ENCODE measurements at places on chromosomes 6 and 20. TPM values are rescaled to one million over a fixed set of nuclear protein-coding genes. Genes with fewer than 3 reads are reported as not detected.

- no peak overlapping the region for H3K4me3 ChIP-seq
- H3K27me3 ChIP-seq, result no peaks in the 10 kb centered on the region
- H3K36me3 ChIP-seq, result peaks cover 7% of the 10 kb centered on the region
- H3K4me1 ChIP-seq, result no peaks in the 10 kb centered on the region
These were observed 270.4 kb upstream of the PLCB4 start for GRCh38 chr20:8798505-8798904.

DNA sequence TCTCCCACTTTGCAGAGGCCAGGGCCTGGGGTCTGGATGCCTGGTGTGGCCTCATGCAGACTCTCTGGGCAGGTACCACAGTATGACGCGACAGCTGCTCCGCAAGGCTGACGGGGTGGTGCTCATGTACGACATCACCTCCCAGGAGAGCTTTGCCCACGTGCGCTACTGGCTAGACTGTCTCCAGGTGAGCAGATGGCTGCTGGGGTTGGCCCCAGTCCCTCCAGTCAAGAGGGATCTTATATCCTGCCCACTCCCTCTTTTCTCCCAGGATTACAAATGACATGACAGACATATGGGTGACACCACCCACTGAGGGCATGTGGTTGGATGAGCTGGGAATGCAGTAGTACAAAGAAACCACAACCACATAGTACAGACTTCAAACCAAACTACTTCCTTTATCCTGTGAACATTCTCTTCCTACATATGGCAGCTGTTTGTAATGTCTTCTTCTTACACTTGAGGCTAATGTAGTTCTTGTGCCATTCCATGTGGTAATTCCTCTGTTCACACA, 29.9 kb downstream of the RAB44 start:
- no peak for DNase-seq
- peak overlapping the region; percentile 92 for H3K27ac ChIP-seq

GRCh38 chr20:24971376-24972101, 21.0 kb downstream of the APMAP start:
- no peak for DNase-seq
- peaks cover 59% of the 10 kb centered on the region for H3K36me3 ChIP-seq
- H3K27ac ChIP-seq, result peak overlapping the region; percentile 22
- peaks cover 44% of the 10 kb centered on the region for H3K4me1 ChIP-seq
- no peaks in the 10 kb centered on the region for H3K27me3 ChIP-seq

DNA sequence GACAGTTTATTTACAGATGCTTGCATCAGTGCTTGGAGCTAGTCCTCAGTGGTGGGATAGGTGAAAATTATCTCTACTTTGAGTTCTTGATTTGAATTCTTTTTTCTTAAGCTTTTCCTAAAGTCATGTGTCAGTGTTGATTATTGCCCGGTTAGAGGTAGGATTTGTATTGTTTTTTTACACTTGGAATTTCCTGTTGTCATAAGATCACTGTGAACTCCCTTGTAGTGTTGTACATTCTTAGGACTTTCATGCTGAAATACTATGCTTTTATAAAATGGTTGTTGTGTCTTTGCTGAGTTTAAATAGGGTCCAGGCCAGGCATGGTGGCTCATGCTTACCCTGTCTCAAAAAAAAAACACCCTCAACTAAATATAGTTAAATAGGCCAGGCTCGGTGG, 20.3 kb downstream of the ASXL1 start:
- H3K27ac ChIP-seq, result no peak overlapping the region
- H3K4me3 ChIP-seq, result no peak overlapping the region
- H3K4me1 ChIP-seq, result no peaks in the 10 kb centered on the region
- H3K36me3 ChIP-seq, result no peaks in the 10 kb centered on the region

GRCh38 chr6:47016261-47016660, 25.9 kb downstream of the ADGRF1 start:
- no peaks in the 10 kb centered on the region for H3K36me3 ChIP-seq
- no peaks in the 10 kb centered on the region for H3K4me1 ChIP-seq
- H3K4me3 ChIP-seq, result no peak overlapping the region
- DNase-seq, result no peak

GRCh38 chr6:35977308-35977707, 47.1 kb downstream of the SLC26A8 start:
- no peak for DNase-seq
- H3K36me3 ChIP-seq, result no peaks in the 10 kb centered on the region
- peaks cover 9% of the 10 kb centered on the region for H3K27me3 ChIP-seq
- H3K27ac ChIP-seq, result no peak overlapping the region

GRCh38 chr20:2807019-2807418, 6.6 kb upstream of the CPXM1 start:
- H3K27me3 ChIP-seq, result peaks cover 49% of the 10 kb centered on the region
- H3K4me3 ChIP-seq, result no peak overlapping the region
- DNase-seq, result no peak
- H3K27ac ChIP-seq, result no peak overlapping the region
- H3K36me3 ChIP-seq, result peaks cover 11% of the 10 kb centered on the region

- no peak for DNase-seq
- H3K4me1 ChIP-seq, result peaks cover 39% of the 10 kb centered on the region
- peaks cover 6% of the 10 kb centered on the region for H3K36me3 ChIP-seq
- no peaks in the 10 kb centered on the region for H3K27me3 ChIP-seq
- H3K4me3 ChIP-seq, result no peak overlapping the region
- H3K27ac ChIP-seq, result no peak overlapping the region
These were observed 81.6 kb downstream of the PSMB1 start for GRCh38 chr6:170471491-170471890.

Gene SLC13A3
- total RNA-seq, result 0.47 TPM

DNA sequence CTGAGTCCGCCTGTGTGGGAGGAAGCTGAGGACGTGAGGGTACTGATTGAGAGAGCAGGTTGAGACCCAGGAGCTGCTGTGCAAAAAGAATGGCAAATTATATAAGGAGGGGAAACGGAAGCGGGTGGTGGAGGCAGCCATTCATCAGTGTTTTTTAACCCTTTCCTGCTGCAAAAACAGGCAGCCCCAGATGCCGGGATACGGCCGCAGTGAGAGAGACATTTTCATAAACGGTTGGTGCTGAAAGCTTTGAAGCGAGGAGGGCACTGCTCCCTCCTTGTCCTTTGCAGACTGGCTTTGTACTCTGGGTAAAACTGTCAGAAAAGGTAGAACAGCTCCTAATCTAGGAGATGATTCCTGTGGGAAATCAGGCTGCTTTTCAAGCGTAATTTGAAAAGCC, 56.4 kb downstream of the TTI1 start:
- DNase-seq, result no peak
- H3K4me1 ChIP-seq, result no peaks in the 10 kb centered on the region
- no peak overlapping the region for H3K4me3 ChIP-seq
- H3K27me3 ChIP-seq, result no peaks in the 10 kb centered on the region
- no peak overlapping the region for H3K27ac ChIP-seq

Gene VNN1
- total RNA-seq, result 1.6 TPM

GRCh38 chr6:132484680-132485018, 28.3 kb downstream of the STX7 start:
- H3K4me1 ChIP-seq, result peaks cover 20% of the 10 kb centered on the region
- H3K27me3 ChIP-seq, result no peaks in the 10 kb centered on the region
- H3K36me3 ChIP-seq, result peaks cover 7% of the 10 kb centered on the region
- no peak overlapping the region for H3K27ac ChIP-seq
- H3K4me3 ChIP-seq, result no peak overlapping the region

DNA sequence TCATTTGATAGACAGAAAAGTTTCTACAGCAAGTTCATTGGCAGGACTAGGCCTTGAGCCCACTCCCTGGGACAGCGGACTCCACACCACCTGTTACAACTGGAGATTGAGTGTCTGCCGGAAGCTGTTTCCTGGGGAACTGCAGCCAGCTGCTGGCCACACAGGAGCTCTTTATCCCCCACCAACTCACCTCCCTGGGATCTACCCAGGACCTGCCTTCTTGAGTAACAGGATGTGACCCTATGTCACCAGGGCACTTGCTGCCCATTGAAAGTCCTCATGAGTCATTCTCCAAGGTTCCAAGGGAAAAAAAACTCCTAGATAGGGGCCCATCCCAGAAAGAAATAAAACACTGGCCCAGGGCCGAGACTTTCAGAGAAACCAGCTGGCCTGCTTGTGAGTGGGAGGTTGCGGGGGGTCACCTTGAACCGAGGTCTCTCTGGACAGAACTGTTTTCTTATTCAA, 37.4 kb upstream of the SLC9A8 start:
- no peaks in the 10 kb centered on the region for H3K27me3 ChIP-seq
- no peak overlapping the region for H3K4me3 ChIP-seq
- H3K36me3 ChIP-seq, result no peaks in the 10 kb centered on the region
- H3K4me1 ChIP-seq, result peaks cover 15% of the 10 kb centered on the region
- DNase-seq, result no peak
- H3K27ac ChIP-seq, result peak overlapping the region; percentile 62

DNA sequence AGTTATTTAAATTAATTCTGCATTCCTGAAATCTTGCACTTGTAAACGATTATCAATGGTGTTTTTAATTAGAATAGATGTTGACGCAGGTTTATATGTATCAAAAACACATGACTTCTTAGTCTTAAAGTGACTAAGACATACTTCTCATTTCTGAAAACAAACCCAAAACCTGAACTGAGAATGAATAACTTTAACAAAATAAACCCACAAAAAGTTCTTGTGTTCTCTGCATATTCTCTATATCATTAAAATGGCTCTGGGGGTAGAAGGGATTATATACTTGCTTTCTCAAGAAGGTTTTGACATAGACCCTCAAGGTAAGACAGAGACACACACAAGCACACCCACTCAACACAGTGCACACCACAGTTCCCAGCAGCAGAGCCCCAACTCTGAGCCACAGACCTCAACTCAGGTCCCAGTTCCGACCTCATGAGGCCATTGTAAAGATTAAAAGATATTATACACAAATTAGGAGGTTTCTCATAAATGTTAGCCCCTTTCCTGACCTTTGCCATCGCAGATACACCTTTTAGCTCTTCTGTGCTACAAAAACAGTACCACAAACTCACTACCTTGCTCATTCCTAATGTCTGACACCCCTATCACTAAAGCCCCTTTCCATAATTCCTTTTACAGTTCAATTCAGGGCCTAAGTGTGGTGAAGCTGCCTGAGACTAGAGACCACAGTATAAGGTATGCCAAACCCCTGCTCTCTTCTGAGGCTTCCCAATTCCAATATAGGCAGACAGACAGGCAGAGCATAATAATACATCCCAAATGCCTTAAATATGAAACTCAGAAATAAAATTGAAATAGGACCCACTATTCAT, 267.8 kb downstream of the PTPRK start:
- peaks cover 7% of the 10 kb centered on the region for H3K4me1 ChIP-seq
- H3K36me3 ChIP-seq, result no peaks in the 10 kb centered on the region
- no peak overlapping the region for H3K27ac ChIP-seq
- H3K4me3 ChIP-seq, result no peak overlapping the region
- DNase-seq, result no peak

DNA sequence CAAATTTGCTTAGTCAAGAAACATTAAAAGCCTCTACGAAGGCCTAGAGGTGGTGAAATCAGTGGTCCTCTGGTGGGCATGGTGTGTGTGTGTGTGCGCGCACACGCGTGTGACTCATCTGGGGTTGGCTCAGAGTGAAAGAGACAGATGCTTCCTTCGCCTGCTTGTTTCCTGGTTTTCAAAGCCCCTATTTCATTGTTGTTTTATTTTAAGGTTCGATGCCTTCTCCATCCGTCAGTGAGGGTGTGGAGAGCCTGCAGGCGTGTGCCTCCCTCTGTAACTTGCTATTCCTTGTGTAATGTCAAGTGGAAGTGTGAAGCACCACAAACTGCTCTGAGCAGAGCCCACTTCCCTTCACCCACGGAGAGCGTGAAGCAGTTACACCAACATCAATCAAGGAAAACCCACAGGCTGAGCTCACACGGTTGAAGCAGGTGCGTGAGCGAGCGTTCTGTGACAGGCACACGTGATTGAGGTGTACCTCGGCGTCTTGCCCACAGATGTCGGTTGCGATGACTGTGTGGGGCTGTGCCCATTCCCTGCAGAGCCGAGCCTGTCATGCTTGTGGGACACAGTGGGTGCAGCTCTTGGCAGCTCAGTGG, 233.9 kb downstream of the PRL start:
- DNase-seq, result no peak
- H3K36me3 ChIP-seq, result peaks cover 5% of the 10 kb centered on the region
- peaks cover 5% of the 10 kb centered on the region for H3K4me1 ChIP-seq
- H3K27ac ChIP-seq, result peak overlapping the region; percentile 60

Gene HCRTR2
- total RNA-seq, result not detected

DNA sequence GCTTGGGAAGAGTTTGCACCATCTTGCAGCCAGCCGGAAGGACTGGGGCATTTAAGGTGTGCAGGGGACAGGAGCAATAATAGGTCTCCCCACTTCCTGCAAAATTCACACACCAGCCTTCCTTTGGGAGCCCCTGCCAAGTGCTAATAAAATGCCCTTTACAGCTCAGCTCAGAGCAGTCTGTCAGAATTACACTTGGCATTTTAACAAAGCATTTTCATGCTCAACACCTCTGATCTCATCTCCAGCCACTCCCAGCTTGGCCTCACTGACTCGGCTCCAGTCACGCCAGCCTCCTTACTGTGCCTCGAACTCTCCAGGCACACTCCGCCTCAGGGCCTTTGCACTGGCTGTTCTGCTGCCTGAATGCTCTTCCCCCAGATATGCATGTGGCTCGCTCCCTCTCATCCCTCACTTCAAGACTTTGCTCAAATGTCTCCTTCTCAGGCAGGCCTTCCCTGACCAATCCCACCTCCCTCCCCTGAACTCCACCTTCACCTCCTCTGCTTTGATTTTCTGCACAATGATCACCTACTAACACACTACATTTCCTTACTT, 43.7 kb downstream of the GRM4 start:
- DNase-seq, result no peak
- H3K36me3 ChIP-seq, result no peaks in the 10 kb centered on the region
- H3K27me3 ChIP-seq, result peaks cover 8% of the 10 kb centered on the region
- no peaks in the 10 kb centered on the region for H3K4me1 ChIP-seq
- no peak overlapping the region for H3K27ac ChIP-seq

- DNase-seq, result no peak
- no peaks in the 10 kb centered on the region for H3K36me3 ChIP-seq
- H3K4me3 ChIP-seq, result peak overlapping the region; percentile 4
- H3K27ac ChIP-seq, result peak overlapping the region; percentile 15
- peaks cover 25% of the 10 kb centered on the region for H3K4me1 ChIP-seq
- peaks cover 40% of the 10 kb centered on the region for H3K27me3 ChIP-seq
These were observed 69.7 kb upstream of the TOX2 start for GRCh38 chr20:43844778-43845614.

DNA sequence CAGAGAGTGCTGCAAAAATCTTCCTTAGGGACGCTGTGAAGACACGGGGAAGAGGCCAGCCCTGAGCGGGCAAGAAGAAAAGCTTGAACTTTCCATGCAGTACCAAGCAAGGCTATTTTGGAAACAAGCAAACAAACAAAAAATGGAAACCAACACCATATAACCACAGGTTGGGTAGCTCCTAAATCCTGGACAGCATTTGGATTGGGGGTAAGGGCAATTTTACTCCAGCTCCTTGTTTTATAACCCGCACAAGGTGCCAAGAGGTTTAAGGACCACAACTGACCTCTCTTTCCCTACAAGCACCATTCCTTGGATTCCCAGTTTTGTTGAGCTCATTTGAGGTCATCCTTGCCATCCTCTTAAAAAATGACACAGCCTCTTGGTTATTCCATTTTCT, 31.4 kb upstream of the SMIM29 start:
- H3K27ac ChIP-seq, result no peak overlapping the region
- no peaks in the 10 kb centered on the region for H3K27me3 ChIP-seq
- no peaks in the 10 kb centered on the region for H3K4me1 ChIP-seq
- DNase-seq, result no peak
- no peaks in the 10 kb centered on the region for H3K36me3 ChIP-seq
- H3K4me3 ChIP-seq, result no peak overlapping the region

Measured in natural killer cell treated with Interleukin-12 subunit alpha and Interleukin-12 subunit beta and Interleukin-15 and Interleukin-18, amount 100 ng/mL, for 72 hours (primary cell).